ENCODE measurements at places on chromosomes 12 and 14.

- DNase-seq = no peak
Measured at GRCh38 chr14:104286086-104286485, 147.7 kb downstream of the KIF26A start.

- DNase-seq = no peak
Measured at GRCh38 chr12:117148642-117149041, 41.6 kb downstream of the FBXO21 start.

DNA sequence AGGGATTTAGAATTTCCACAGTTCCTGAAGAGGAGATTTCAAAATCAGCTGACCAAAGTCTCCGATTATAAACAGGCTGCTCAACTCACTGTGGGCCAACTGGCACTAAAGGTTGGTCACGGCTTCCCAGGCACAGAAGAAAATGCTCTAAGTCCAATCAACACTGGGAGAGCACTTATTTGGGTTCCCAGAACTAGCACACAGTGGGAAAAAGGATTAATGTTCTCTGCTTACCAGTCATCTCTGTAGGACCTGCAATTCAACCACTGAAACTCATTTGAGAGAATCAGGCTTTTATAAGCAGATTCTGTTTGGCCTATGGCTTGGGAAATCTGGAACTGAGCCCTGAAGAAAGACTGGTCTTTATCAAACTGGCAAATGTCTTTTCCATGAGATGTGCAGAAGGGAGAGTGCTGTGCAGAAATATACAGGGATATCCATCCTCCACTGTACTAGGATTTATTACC is 49.4 kb downstream of the ABCC9 start:
- DNase-seq = no peak

- DNase-seq = no peak
Measured at GRCh38 chr12:55626154-55626553, 10.5 kb upstream of the OR10P1 start.

- peak; percentile 68 for DNase-seq
Measured at GRCh38 chr12:62581288-62582064, 114.8 kb downstream of the MON2 start.

DNA sequence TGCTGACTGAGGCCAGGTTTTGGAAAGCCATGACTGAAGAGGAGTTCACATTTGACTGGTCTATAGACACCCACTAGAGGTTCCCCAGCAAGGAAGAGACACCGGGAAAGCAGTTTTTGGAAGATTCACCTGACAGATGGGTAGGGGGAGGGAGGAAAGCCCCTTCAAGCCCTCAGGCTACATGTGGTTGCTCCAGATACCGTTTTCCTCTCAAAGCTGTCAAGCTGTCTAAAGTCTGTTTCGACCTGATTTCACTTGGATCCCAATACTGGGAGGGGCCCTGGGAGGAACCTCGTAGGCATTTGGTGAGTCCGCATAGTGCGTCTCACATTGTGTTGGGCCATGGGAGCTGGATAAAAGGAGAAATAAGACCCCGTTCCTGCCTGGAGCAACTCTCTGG is 1.7 kb upstream of the LRP1 start:
- no peak for DNase-seq

- peak; percentile 36 for DNase-seq
Measured at GRCh38 chr14:105325716-105326567, 11.4 kb downstream of the PACS2 start.

GRCh38 chr12:46260124-46260912 is 8.5 kb downstream of the SLC38A1 start:
- no peak for DNase-seq

GRCh38 chr12:80761838-80762237 is 45.1 kb downstream of the MYF5 start:
- no peak for DNase-seq
